ENCODE measurements at places on chromosomes 1 and 21. TPM values are rescaled to one million over a fixed set of nuclear protein-coding genes. Genes with fewer than 3 reads are reported as not detected.

- no peak for DNase-seq
Observed at GRCh38 chr1:244445320-244446181, 6.2 kb downstream of the ADSS2 start.

GRCh38 chr1:222928212-222928611, 113.4 kb downstream of the DISP1 start:
- peak; percentile 71 for DNase-seq

GRCh38 chr21:14403681-14404318, 20.9 kb upstream of the HSPA13 start:
- no peak for DNase-seq

The RASAL2 gene
- 42.6 TPM for total RNA-seq

DNA sequence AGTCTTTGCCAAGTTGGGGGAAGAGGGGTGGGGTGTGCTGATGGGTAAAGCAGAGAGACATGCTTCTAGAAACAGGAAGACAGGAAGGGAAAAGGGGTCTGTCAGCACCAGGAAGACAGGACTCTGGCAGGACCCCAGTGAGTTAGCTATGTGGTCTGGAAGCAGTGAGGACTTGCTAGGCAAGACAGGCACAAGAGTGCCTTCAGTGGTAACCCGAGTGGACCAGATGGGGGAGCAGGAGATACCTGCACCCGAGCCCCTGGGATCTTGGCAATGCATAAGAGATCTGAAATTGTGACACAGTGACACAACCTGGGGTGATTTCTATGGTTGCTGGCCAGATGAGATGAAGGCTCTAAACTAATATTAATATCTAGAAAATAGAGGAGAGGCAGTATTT, 7.0 kb downstream of the TLR5 start:
- no peak for DNase-seq

The MCOLN2 gene
- total RNA-seq, result 6.5 TPM
